ENCODE measurements at places on chromosomes 1 and 21. TPM values are rescaled to one million over a fixed set of nuclear protein-coding genes. Genes with fewer than 3 reads are reported as not detected.

GBP6 gene
- total RNA-seq, result not detected

TMEM82 gene
- total RNA-seq, result not detected

SPRR2F gene
- total RNA-seq, result not detected

PLD5 gene
- not detected for total RNA-seq

CRYAA gene
- not detected for total RNA-seq

KLF17 gene
- 0.36 TPM for total RNA-seq

SHISAL2A gene
- not detected for total RNA-seq

KCNJ15 gene
- total RNA-seq, result 10.1 TPM

PRMT2 gene
- 136 TPM for total RNA-seq

CHD5 gene
- under 0.01 TPM for total RNA-seq

OR2T27 gene
- not detected for total RNA-seq

ALDH4A1 gene
- total RNA-seq, result 28.6 TPM

LCE2C gene
- not detected for total RNA-seq

CALML6 gene
- 0.29 TPM for total RNA-seq

TAS1R1 gene
- 0.29 TPM for total RNA-seq

ANXA9 gene
- total RNA-seq, result under 0.01 TPM

PLEKHG5 gene
- 11.2 TPM for total RNA-seq

RASAL2 gene
- total RNA-seq, result 59.4 TPM

MYOG gene
- total RNA-seq, result not detected

IFNGR2 gene
- 60.1 TPM for total RNA-seq

TFAP2E gene
- 0.29 TPM for total RNA-seq
